ENCODE measurements at places on chromosomes 1 and 21.

GRCh38 chr1:63746129-63746864, 27.5 kb upstream of the ROR1 start:
- DNase-seq = no peak

GRCh38 chr1:226939438-226940028, 561 bp upstream of the COQ8A start:
- DNase-seq = peak; percentile 54

DNA sequence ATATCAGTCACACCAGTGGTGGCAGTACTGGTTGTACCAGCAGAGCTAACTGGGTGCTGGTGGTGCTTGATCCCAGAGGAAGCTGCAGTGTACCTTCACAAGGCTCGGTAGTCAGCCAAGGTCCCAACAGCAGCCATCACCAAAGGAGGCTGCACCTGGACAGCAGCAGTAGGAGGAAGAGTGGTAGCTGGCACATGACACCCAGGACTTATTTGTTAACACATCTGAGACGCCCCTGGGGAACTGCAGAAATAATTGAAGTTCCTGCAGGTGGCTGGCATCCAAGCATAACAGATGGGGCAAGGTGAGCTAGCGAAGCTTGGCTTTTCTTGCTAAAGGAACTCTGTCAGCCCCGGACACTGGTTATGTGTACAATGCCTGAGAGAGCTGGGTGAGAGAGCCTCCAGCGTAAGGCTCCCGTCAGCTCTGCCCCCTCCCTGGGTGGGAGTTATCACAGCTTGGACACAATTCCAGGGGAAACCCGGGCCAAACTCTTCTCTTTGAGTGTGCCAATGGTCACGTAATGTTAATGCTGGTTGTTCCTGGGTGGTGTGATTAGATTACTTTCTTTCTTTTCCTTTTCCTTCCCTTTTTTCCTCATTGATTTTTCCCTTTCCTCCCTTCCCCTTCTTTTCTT, 29.1 kb upstream of the PARP1 start:
- no peak for DNase-seq

DNA sequence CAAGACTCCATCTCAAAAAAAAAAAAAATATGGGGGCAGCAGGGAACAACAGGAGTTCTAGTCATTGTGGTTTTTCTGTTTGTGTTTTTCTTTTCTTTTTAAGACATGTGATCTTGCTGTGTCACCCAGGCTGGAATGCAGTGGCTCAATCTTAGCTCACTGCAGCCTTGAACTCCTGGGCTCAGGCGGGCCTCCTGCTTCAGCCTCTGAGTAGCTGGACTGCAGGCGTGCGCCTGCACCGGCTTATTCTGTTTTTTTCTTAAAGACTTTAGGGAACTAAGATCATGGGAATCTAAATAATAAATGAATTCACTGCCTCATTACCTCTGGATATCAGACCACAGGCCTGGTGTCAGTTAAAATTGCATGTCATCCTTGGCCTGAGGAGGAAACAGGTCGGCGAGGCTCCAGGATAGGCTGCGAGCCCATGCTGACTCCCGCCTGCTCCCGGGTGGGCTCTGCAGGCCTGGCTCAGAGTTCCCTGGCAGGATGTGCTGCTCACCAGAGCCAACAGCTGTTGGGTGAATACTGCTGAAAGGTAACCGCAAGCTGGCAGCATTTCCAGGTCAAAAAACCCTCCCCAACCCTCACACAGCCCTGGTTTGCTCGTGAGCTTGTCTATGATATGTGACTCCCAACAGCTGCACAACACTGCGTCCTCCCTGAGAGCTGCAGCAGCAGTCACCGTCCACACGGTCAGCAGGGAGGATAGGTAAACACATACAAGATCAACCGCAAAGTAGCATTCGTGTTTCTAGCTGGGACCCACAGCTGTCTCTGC, 58.1 kb downstream of the SCCPDH start:
- no peak for DNase-seq

DNA sequence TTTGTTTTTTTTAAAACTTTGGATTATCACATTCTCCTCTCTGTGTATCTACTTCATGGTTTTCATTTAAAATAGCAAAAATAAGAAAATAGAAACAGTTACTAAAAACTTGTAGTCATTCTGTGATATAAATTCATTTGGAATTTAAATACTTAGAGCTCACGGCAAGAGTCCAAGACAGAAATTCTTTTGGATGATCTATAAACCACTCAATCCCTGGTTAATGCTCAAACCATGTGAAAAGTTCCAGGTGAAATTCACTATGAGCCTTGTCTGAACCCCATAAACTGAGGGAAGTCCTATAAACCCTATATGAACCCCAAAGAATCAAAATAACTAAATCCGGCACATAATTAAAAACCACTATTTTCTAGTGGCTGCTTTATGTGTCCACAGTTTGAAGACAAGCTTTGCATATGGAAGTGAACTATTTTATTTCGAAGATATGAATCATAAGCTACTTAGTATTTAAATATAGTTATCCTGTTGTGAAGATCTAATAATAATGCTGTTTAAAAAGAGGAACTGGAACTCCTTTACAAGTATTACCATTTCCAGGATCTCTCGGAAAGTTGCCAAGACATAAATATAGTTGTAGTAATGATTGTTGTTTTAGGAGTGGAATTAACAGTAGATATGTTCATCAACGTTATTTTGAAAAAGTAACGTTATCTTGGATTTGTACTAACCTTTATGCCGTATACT, 163.5 kb downstream of the NFIA start:
- no peak for DNase-seq

DNA sequence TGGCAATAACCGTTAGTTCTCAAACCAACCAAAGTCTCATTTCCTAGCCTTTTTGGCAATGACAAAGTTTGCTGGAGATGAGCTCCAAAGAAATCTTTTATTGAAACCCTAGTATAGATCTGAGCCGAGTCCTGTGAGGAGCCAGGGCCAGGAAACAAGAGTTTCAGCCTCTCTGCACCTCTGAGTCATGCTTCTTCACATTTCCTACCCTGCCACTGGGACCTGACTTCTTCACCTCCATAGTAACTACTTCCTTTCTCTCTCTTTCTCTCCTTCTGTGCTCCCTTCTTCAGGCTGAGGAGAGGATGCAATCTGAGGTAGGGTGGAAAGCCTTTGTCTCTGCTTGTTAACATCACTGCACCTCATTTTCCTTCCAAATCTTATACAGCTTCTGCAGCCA, 38.7 kb upstream of the IPO9 start:
- DNase-seq = no peak

DNA sequence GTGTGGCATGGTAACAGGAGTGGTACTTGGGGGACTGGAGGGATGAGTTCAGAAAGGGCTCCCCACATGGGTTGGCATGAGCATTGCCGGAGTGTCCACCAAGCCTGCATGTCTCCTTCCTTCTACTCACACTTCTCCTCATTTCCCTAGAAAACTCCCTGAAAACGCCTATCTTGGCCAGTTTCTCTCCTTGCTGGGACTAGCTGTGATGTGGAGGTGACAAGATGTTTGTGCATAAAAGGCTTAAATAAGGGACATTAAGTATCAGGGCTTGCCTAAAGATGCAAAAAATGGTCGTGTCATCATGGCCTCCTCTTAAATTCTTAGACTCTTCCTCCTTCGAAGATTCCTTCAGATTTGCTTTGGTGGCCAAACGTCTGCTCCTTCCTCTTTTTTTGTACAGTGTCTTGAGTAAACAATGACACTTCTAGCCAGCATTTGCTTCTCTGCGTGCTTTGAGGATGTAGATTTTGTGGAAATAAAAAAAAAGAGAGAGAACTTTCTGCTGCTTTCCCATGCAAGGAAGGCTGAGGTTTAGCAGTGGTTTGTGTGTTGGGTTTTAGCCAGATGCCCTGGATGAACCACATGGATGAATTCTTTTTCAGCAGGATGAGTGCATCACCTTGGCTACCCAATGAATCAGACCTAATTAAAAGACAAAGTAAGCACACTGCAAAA, 239.1 kb upstream of the IRF2BP2 start:
- DNase-seq = no peak

DNA sequence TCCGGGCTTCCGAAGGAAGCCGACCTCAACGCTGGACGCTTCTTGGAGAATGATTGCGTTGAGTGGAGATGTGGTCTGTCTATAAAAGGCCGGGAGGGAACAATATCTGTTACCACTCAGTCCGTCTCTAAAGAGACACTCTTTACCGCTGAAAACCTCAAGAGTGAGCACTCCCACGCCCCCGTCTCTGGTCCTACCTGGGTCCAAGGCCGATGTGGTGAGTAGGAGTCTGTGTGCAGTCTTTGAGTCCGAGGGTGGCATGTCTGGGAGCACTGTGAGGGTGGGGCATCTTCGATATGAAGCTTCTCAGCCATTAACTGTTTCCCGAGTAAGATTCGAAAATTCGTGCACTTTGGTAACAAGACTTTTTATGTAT, 576 bp downstream of the ZFP69 start:
- no peak for DNase-seq

GRCh38 chr1:17887661-17888371, 132.7 kb downstream of the ACTL8 start:
- no peak for DNase-seq

- DNase-seq = no peak
Observed at GRCh38 chr1:178020968-178021640, 51.2 kb upstream of the SEC16B start.

- DNase-seq = no peak
Observed at GRCh38 chr1:155919801-155920200, 8.7 kb upstream of the RIT1 start.

DNA sequence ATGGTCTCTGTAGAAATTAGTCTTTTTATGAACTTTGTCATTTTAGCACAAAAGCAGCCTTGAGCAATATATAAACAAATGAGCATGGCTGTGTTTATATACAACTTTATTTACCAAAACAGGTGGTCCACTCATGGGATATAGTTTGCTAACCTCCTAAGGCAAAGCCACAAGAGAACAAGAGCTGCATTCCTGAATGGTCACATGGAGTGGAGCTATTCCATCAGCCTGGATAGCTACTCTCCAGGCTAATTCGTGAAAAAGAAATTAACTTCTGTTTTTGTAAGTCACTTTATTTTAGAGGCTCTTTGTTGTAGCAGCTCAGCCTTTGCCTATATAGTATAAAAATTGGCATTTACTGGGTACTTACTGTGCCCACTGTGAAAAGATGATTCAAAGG, 163.3 kb upstream of the FAM78B start:
- DNase-seq = no peak

DNA sequence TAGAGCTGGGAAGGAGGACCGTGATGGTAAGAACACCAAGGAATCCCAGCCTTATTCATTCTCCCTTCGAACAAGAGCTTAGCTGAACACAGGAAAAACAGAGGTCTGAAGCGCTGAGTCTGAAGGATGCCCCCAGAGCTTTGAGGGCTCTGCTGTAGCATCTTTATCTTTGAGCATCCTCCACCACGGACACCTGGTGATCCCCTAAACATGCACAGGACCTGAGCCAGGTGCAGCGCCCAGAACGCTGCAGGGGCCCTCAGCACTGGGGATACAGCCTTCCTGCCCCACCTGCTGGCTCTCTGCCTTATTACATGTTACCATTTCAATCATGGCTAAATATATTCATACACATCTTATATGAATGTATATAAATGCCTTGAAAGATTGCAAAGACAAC, 7.7 kb upstream of the GPATCH4 start:
- peak; percentile 28 for DNase-seq

GRCh38 chr1:218473522-218473921, 128.4 kb downstream of the TGFB2 start:
- no peak for DNase-seq

GRCh38 chr1:28441674-28442073, 64.2 kb upstream of the RCC1 start:
- DNase-seq = no peak

DNA sequence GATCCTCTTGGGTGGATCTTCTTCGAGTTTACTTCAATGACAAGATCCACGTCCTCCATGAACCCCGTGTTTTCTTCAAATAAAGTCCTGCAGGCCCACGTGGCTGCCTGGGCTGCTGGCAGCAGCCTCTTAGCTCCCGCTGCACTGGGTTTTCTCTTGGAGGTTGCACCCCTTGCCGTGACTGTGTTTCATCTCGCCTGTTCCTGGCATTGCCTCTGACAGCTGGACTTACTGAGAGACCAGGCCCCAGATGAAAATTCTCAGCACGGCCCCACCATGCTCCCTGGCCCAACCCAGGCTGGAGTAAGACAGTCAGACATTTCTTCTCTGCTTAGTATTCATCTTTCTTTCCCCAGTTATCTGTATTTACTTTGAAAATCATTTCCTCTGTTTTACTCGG, 274.8 kb upstream of the RUNX1 start:
- no peak for DNase-seq

DNA sequence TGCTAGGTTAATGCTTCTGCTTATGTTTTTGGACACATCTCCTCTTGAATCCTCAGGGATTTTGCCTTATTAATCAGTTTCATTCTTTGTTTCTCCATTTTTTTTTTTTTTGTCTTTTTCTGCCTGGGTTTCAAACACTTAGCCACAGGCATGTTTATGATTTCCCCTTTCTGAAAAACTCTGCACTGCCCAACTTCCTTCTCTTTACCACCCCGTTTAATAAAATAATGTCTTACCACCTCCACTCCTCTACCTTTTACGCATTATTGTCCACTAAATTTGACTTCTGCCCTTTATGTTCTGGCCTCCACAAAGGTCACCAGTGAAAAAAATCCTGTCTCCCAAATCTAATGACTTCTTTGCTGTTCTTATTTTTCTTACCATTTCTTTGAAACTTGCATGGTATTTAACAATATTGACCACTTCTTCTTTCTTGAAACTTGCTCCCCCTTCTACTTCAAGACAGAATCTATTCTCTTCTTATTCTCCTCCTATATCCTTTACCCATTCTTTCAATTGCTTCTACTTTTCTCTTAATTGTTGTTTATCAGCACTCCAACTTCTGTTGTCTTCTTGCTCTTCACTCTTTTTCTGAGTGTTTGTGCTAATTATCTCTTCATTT, 150.3 kb downstream of the TNFSF18 start:
- DNase-seq = no peak

DNA sequence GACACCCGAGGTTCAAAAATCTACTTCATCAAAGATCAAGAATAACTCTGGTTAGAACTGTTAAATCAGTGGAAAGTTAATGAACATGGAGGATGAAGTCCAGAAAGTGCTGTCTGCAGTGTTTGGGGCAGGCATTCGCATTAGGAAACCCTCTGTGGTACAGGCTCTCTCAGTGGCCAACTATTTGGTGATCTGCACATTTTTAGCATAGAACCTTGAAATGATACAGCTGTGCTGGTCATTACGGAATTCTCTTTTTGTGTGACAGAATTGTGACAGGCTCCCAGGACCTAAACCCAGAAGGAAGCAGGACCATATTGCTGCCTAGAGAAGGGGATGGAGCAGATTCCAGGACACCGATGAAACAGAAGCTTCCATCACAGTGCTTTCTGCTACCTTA, 89.0 kb downstream of the SLC45A1 start:
- DNase-seq = no peak

DNA sequence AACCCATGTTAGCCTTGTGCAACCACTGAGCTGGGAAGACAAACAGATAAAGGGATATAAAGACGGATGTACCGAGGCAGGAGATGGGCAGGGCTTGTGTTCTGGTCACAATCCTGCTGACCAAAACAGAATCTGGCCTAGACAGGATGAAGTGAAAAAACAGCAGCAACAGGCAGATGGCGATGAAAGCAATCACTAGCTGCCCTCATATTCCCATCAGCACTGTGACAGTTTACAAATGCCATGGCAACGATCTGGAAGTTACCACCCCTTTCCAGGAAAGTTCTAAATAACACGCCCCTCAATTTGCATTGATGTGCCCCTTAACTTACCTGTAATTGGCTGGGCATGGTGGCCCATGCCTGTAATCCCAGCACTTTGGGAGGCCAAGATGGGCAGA, 40.6 kb upstream of the CD46 start:
- no peak for DNase-seq

GRCh38 chr1:6221210-6221784, 14.5 kb downstream of the ICMT start:
- no peak for DNase-seq

GRCh38 chr1:15951341-15952153, 24.4 kb downstream of the ZBTB17 start:
- no peak for DNase-seq
